ENCODE measurements at places on chromosomes 12 and 14.

DNA sequence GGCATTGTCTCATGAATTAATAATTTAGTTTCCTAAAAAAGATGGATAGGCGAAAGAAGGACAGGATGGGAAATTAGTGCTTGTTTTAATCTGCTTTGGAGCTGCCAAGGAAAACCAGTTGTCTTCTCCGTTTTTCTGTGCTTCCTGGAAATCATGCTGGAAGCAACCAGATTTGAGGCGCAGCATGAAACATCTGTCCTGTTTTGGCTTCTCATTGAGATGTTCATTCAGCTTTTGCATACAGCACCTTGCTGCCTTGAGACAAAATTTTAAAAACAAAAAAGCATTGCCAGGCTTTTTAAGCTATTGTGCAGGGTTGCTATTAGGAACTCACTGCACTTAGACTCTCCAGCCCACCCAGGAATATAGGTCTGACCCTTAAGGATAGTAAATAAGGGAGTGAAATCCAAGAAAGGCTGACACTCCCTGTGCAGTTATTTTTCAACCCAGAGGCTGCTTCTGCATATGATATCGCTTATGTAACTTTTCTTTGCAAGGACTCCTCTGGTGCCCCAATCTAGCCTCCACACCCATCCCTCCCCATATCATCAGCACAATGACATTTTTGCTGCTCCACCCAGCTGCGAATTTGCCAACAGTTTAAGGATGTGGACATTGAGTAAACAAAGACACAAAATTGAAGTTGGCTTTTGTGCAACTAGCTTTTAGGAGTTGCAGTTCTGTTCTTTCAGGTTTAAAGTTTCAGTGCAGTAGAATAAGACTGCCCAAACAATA, 46.9 kb upstream of the MDM1 start:
- DNase-seq, result peak; percentile 54

- DNase-seq, result no peak
Observed at GRCh38 chr12:112063273-112063672, 45.3 kb downstream of the NAA25 start.

DNA sequence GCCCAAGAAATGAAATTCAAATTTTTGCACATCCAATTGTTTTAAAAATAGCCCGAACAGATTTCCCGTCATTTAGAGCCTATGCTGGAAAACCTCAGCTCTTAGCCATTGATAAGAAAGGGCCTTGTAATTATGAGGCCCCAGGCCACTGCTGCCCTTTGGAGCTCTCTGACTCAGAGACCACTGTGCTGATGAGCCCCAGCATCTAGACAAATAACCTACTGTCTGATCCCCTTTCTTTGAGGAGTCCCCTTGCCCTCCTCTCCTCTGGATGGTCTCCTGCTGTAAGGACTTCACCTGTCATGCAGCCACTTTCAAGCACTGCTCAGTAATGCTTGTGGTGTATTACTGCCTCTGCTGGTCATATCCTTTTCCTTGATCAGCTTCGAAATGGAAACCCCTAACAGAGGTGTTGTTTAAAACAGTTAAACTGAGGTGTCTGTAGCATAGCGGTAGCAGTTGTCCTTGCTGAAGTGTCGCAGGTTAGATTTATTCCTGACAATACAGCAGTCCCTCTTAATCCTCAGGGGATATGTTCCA, 159.9 kb upstream of the SRRM4 start:
- DNase-seq, result no peak

DNA sequence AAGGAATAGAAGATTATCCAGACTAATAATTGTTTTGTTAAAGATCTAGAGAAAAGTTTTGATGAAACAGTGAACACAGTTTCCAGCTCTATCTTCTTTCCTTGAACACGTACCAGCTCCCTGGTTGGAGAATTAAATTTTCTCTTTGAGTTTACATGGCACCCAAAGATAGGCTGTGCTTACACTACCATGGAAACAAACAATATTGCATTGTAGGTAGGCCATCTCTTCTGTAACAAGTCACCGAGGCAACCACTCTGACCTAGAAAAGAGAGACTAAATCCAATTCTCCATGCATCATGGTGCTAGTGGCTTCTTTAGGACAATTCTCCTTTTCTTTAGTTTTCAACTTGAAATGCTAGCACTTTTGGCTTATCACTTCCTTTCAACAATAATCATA, 9.9 kb downstream of the BMAL2 start:
- no peak for DNase-seq

DNA sequence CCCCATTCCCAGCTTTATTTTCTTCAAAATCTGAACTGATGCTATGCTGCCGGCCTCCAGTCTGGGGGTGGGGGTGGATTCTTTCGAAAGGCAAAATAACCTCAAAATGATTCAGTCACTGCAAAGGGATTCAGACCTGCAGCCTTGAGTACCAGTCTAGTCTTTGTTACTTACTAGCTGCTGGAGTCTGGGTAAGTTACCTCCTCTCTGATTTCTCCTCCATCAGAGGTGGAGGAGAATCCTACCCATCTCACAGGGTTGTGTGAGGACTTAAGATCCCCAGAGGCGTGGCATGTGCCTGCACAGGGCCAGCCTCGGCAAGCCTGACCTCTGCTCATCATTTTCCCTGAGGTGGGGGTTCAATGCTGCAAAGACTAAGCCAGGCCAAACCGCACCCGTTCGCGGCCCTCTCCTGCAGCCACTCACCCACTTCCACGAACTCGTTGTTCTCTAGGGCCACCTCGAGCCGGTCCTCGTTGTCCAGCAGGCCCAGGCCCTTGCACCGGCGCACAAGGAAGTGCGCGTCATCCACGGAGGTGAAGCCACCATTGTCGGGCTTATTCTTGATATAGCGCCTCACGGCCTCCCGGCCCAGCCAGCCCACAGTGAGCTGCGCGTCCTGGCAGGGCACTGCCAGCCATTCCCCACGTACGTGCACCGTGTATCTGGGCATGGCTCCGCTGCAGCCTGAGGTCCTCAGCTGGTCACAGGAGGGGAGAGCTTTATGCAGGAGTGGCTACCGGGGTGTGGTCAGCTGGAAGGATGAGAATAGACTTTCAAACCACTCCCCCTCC, 709 bp downstream of the HAL start:
- no peak for DNase-seq

GRCh38 chr12:68831751-68832503, 23.9 kb downstream of the MDM2 start:
- DNase-seq, result no peak

GRCh38 chr14:92093320-92093719, 13.1 kb downstream of the ATXN3 start:
- no peak for DNase-seq

DNA sequence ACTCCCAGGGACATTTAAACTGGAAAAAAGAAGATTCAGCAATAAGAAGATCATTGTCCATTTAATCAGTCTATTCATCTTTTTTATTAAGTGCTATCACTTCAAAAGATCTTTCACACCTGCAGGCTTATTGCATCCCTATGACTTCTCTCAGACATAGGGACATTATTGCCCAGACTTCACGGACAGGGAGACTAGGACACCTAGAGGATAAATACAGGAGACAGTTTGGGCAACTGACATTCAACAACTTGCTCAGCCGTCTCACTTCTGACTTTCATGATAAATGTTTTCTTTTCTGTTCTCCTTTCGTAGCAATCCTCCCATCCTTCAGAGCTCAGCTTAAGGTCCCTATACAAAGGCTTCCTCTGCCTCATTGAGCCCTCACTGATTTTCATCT, 84.3 kb downstream of the TMEM30B start:
- DNase-seq, result no peak

DNA sequence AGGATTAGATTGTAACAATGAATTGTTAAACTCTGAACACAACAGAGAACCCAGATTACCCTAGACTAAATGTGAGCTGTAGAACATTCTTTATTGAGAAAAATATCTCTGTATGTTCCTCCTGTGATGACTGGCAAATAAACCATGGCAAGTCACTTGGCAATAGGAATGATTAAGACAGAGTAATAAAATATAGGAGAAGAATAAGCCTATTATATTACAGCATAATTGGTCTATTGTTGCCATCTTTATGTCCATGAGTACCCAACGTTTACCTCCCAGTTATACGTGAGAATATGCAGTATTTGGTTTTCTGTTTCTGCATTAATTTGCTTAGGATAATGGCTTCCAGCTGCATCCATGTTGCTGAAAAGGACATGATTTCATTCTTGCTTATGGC, 211.2 kb upstream of the AVPR1A start:
- no peak for DNase-seq

DNA sequence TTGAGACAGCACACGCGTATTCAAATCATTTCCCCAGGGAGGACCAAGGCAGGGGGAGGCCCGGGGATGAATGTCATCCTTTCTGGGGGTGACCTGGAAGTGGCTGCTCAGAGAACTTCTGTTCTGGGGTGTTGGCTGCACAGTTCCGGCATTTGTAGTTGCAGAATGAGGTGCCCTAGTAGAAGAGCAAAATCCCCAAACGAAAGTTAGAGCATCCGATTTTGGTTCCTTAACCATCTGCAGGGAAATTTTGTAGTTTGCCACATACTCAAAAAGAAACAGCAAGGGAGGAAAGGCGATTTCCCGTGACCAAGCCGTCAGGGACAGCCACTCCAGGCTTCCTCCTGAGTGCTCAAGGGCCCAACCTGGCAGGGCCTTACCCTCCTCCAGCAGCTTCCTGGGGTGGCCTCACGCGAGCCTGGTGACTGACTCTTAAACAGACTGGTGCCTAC, 13.0 kb upstream of the TRAF3 start:
- DNase-seq, result no peak

DNA sequence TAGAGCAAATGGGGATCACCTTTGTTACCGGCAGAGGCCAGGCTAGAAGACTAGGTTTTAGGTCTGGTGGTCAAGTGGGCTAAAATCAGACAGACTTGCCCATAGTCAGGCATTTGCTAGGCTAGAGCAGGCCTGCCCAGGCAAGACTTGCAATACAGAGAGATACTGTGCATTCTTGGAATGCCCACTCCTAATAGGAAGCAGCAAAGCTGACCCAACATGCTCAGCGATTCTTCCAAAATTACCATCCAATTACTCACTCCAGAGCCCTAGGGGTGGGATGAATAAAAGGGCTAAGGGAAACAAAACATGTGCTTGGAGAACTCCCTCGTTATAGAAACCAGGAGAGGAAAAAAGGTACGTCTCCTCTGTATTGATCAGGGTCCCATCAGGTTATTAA, 187.8 kb upstream of the AMIGO2 start:
- no peak for DNase-seq

GRCh38 chr12:77723308-77723707, 107.4 kb upstream of the NAV3 start:
- no peak for DNase-seq

GRCh38 chr12:104722601-104723534, 235.2 kb downstream of the SLC41A2 start:
- no peak for DNase-seq

GRCh38 chr12:84730561-84731162, 181.9 kb downstream of the SLC6A15 start:
- DNase-seq, result no peak

GRCh38 chr14:82855912-82856391, 1322.3 kb upstream of the SEL1L start:
- no peak for DNase-seq

GRCh38 chr12:122022393-122023338, 982 bp downstream of the BCL7A start:
- no peak for DNase-seq

DNA sequence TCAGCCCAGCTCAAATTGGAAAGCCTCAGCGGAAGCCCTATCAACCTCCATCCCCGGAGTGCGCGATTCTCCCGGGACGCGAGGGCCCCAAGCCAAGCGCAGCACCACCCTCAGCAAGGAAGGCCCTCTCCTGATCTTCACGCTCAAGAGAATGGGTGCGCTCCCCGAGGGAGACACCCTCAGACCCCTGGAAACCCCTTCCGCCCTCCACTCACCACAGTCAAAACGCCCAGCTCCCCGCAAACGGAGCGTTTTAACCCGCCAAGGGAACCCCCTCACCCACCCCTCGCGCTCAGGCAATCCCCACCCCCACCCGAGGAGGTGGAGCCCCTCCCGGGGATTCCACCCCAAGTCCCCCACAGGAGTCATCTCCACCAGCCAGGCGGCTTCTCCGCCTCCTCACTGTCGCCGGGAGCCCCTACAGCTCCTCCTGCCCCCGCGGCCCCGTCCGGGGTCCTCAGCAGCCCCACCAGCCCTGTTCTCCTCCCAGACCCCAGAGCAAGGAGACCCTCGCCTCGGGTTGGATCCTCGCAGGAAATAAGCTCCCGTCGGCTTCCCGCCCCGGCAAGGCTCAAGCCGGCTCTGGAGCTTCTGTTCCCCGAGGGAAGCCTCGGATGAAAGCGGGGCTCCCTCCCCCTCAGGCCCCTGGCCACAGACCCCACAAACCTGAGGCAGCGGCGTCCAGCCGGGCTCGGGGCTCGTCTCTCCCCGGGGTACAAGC, 507 bp downstream of the BAZ2A start:
- peak; percentile 55 for DNase-seq

- DNase-seq, result no peak
Observed at GRCh38 chr14:36556811-36557433, 25.5 kb downstream of the NKX2-8 start.

- no peak for DNase-seq
Observed at GRCh38 chr12:82973592-82973991, 286.9 kb downstream of the TMTC2 start.

GRCh38 chr12:47408171-47408871, 297.5 kb downstream of the RPAP3 start:
- DNase-seq, result no peak

GRCh38 chr12:98750511-98750910, 105.4 kb downstream of the APAF1 start:
- DNase-seq, result no peak

GRCh38 chr14:105168979-105169507, 467 bp upstream of the JAG2 start:
- no peak for DNase-seq

All from ureter (tissue), 1 donor.